Heart right ventricle (tissue), 16 donors: ENCODE measurements at places on chromosomes 7 and 10. TPM values are rescaled to one million over a fixed set of nuclear protein-coding genes. Genes with fewer than 3 reads are reported as not detected.

GRCh38 chr10:89706011-89706410 lies 4.6 kb downstream of the KIF20B start:
- no peak overlapping the region for H3K4me3 ChIP-seq
- H3K36me3 ChIP-seq = no peaks in the 10 kb centered on the region
- no peak overlapping the region for H3K27ac ChIP-seq
- H3K4me1 ChIP-seq = no peaks in the 10 kb centered on the region
- no peak for DNase-seq

DNA sequence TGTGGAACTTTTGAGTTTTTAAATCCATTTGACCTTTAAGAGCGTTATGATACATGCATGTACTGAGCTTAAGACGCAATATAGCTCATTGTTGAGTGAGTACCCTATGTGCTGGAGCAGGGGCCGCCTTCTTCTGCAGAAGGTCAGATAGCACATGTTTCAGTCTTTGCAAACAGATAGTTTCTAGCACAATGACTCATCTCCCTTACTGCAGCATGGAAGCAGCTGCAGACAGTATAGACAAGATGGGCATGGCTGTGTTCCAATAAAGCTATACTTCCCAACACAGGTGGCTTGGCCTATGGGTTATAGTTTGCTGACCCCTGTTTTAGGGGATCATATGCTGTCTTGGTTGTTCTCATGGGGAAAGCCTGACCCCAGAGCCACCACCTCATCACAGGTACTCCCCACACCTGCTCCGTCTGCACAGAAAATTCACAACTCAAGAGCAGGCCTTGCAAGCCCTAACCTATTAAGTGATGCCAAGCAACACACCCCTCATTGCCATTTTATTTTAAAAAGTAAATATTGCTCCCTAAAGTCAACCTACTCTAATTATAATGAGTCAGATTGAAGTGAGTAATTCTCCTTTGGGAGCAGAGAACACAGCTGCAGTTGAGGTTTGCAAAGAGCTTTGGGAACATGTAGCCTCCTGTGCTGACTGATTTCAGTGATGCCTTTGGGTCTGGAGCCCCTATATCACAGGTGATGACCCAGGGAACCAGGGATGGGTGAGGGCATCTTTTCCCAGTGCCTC lies 330.1 kb downstream of the PAXIP1 start:
- H3K4me1 ChIP-seq = no peaks in the 10 kb centered on the region
- H3K4me3 ChIP-seq = no peak overlapping the region
- no peak overlapping the region for H3K27ac ChIP-seq
- no peaks in the 10 kb centered on the region for H3K36me3 ChIP-seq
- no peak for DNase-seq

The CNPY1 gene
- not detected for total RNA-seq

The LDB3 gene
- total RNA-seq = 1,643 TPM

- H3K4me1 ChIP-seq = no peaks in the 10 kb centered on the region
- no peak for DNase-seq
- H3K27me3 ChIP-seq = no peaks in the 10 kb centered on the region
These were observed 171.9 kb downstream of the USP6NL start for GRCh38 chr10:11439523-11440053.

GRCh38 chr10:46306516-46307184 lies 19.9 kb downstream of the ANTXRL start:
- no peaks in the 10 kb centered on the region for H3K4me1 ChIP-seq
- H3K27me3 ChIP-seq = no peaks in the 10 kb centered on the region
- no peak overlapping the region for H3K27ac ChIP-seq
- no peak overlapping the region for H3K4me3 ChIP-seq
- no peak for DNase-seq

DNA sequence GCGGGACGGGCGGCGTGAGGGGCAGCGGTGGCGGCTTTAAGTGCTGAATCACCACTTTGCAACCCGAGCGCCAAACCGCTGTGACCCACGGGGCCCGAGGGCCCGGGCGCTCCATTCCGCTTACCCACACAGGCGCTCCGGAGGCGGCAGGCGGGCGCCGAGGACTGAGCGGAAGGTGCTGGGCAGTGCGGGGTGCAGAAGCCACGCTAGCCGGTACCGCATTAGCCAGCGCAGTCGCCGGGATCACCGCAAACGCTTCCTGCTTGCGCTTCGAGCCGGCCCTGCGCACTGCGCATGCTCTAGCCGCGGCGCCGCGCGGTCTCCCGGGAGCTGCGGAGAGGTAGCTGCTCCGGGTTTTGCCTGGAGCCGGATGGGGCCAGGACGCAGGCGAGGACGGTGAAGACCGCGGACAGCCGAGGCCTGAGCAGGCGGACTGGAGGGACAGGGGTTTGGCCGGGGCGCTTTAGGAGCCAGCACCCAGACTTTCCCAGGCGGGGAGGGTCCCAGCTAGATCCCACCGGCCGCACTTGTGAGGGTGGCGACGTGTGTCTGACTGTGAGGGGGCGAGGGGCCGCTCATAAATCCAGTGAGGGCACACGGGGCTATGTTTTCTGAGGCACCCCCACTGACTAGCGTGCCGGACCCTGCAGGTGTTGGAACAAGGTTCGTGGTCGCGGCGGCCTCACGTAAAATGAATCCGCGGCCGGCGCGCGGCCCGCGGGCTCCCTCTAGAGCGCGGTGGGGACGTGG lies at the start of gene IDE:
Gene IDE, minus strand, starts transcription at position 296 of the 750 bp plus-strand sequence. Its CDS starts 74 bp downstream, at position 222.
- H3K27me3 ChIP-seq = no peaks in the 10 kb centered on the region
- DNase-seq = peak; percentile 93

DNA sequence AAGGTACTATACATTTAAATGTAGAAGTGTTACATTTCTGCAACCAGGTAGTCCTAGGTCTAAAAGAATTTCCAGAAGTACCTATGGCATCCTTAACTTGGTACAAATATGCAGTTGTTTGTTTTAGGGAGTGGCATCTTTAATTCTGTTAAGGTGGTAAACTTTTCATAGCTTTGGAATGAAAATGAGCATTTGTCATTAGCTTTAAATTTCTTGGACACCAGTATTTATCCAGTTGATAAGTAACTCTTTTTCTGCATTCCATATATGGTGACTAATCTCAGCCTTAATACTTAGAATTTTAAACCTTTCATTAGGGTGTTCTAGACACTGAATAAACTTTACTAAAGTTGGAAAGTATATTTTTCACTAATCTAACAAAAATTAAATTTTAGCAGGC lies 10.8 kb downstream of the SLF2 start:
- H3K27me3 ChIP-seq = no peaks in the 10 kb centered on the region
- no peaks in the 10 kb centered on the region for H3K4me1 ChIP-seq
- no peak for DNase-seq
- no peaks in the 10 kb centered on the region for H3K36me3 ChIP-seq

The TLX1 gene
- not detected for total RNA-seq

GRCh38 chr10:59724098-59724938 lies 14.7 kb upstream of the SLC16A9 start:
- H3K36me3 ChIP-seq = no peaks in the 10 kb centered on the region
- no peak for DNase-seq
- H3K4me1 ChIP-seq = no peaks in the 10 kb centered on the region

The GHRHR gene
- not detected for total RNA-seq

The CBX3 gene
- total RNA-seq = 54.6 TPM

DNA sequence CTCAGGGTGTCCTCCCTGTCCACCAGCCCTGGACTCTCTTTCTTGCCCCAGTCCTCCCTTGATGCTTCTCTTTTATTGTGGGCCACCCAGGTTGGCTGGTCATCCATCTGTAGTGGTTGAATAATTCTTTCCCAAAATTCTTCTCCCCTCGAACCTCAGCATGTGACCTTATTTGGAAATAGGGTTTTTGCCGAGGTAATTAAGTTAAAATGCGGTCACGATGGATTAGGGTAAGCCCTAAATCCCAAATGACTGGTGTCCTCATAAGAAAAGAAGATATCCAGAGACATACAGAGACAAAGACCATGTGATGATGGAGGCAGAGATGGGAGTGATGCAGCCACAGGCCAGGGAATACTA lies 74.3 kb downstream of the GFRA1 start:
- DNase-seq = no peak
- H3K4me3 ChIP-seq = no peak overlapping the region
- H3K4me1 ChIP-seq = no peaks in the 10 kb centered on the region
- H3K27me3 ChIP-seq = peaks cover 5% of the 10 kb centered on the region

- H3K27ac ChIP-seq = no peak overlapping the region
- no peak overlapping the region for H3K4me3 ChIP-seq
- no peaks in the 10 kb centered on the region for H3K36me3 ChIP-seq
- no peak for DNase-seq
These were observed 165.8 kb downstream of the KLF6 start for GRCh38 chr10:3619241-3619640.

- H3K27ac ChIP-seq = no peak overlapping the region
- H3K4me3 ChIP-seq = no peak overlapping the region
- DNase-seq = no peak
- H3K4me1 ChIP-seq = no peaks in the 10 kb centered on the region
- H3K36me3 ChIP-seq = no peaks in the 10 kb centered on the region
These were observed 6.7 kb upstream of the COA1 start for GRCh38 chr7:43735802-43736603.

DNA sequence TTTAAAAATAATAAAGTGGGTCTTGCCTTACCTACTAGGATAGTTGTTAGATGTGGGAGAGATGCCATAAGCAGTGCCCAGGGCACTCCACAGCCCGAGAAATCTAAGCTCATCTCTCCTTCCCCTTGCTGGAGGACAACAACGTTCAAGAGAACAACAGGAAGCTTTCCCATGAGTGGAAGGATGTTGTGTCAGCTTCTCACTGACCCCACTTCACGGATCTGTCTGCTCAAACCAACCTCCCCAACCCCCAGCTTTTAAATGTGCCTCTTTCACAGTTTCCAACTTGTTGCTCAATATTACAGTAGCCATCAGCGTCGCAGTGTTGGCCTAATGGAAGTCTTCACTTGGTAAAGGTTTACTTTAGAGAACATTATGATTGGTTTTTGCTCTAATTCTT lies 72.1 kb downstream of the PTPRE start:
- no peak for DNase-seq
- peak overlapping the region; percentile 85 for H3K27ac ChIP-seq
- H3K36me3 ChIP-seq = no peaks in the 10 kb centered on the region
- H3K4me1 ChIP-seq = peaks cover 65% of the 10 kb centered on the region

The FAM149B1 gene
- total RNA-seq = 17.4 TPM

DNA sequence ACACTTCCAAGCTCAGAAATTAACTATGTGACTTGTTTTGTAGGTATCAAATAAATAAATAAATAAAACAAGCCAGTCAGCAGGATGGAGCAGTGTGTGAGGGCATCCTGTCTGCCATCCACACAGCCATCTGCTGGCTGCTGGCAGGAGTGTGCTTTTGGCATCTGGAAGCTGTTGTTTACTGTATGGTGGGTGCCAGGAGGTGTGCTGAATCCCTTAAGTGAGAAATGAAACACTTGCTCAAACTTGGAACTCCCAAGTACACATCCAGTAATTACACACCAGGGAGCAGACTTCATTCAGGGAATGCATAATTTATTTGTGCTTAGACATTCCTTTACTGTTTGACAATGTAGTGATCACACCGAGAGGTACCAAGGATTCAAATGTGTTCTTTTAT lies 16.9 kb upstream of the TAX1BP1 start:
- H3K27me3 ChIP-seq = no peaks in the 10 kb centered on the region
- H3K27ac ChIP-seq = no peak overlapping the region
- no peaks in the 10 kb centered on the region for H3K36me3 ChIP-seq

DNA sequence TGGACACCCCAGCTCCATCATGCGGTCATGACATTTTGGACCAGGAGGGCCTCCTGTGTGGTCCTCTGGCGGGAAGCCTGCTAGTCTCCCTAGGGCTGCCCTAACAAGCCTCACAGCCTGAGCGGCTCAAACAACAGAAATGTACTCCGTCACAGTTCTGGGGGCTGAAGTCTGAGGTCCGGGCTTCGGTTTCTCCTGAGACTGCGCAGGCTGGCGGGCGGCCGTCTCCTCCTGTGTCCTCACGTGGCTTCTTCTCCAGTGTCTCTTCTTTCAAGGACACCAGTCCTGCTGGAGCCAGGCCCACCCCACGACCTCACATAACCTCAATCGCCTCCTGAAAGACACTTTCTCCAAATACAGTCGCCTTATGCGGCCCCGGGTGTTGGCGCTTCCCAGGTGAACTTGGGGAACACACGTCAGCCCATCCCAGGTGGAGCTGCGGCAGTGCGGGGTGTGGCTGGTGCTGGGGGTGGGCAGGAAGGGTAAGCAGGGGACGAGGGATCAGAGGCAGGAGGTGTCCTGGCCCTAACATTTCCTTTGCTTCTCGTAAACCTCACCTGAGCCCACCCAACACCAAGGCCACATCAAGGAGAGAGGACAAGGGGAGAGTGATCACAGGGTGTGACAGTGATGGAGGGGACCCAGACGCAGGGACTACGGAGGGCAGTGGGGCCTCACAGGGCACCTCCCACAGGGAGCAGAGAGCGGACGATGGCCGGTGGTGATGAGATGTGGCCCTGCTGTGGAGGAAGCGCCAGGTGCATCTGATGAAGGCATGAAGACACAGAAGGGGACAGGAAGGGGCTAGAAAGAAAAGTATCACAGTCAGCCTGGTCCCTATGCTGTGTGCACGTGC lies 580.6 kb downstream of the PTPRN2 start:
- H3K36me3 ChIP-seq = no peaks in the 10 kb centered on the region
- H3K4me3 ChIP-seq = no peak overlapping the region
- no peak overlapping the region for H3K27ac ChIP-seq
- peaks cover 14% of the 10 kb centered on the region for H3K27me3 ChIP-seq

GRCh38 chr7:28408960-28409715 lies 3.2 kb upstream of the CREB5 start:
- no peaks in the 10 kb centered on the region for H3K27me3 ChIP-seq
- peak; percentile 91 for DNase-seq
- peaks cover 46% of the 10 kb centered on the region for H3K4me1 ChIP-seq
- no peaks in the 10 kb centered on the region for H3K36me3 ChIP-seq

The MMD2 gene
- not detected for total RNA-seq

The EPHB6 gene
- total RNA-seq = 0.76 TPM

- H3K4me1 ChIP-seq = peaks cover 42% of the 10 kb centered on the region
- no peak overlapping the region for H3K27ac ChIP-seq
- no peak overlapping the region for H3K4me3 ChIP-seq
- H3K27me3 ChIP-seq = peaks cover 100% of the 10 kb centered on the region
- no peak for DNase-seq
- no peaks in the 10 kb centered on the region for H3K36me3 ChIP-seq
These were observed 6.0 kb upstream of the GATA3 start for GRCh38 chr10:8048281-8049008.

The TAS2R41 gene
- total RNA-seq = not detected

DNA sequence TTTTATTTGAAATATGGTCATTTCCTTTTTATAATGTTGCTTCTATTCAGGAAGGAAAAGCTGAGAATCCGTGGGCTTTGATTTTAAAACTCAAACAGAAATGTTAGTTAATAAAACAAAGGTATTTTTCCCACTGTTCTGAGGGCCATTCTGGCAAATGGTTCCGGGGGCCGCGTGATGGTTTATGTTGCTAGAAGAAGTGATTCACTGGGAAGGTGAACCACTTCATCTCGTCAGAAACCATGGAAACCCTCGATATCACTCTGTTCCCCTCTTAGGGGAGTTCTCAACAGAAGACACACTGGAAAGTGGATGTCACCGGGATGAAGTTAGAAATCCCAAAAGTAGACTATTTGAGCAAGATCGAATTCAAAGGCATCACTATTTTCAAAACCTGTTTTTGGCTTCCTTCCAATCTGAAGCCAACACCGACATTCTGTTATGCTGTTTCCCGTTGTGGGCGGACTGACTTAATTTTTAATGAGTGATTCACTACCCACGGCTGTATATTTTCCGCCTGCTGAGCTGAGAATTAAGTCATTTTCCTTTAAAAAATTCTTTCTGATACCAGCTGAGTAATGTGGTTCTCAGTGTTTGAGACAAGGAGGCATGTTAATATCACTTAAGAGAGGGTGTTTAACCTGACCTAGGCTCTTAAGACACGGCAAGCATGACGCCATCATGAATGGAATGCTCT lies 84.1 kb downstream of the PTPRE start:
- no peaks in the 10 kb centered on the region for H3K36me3 ChIP-seq
- H3K27me3 ChIP-seq = no peaks in the 10 kb centered on the region
- H3K27ac ChIP-seq = peak overlapping the region; percentile 88
- DNase-seq = no peak

The MGAM2 gene
- total RNA-seq = not detected
